Stimulated activated CD4-positive, alpha-beta T cell treated with anti-CD3 and anti-CD28 coated beads, Interleukin-12 subunit alpha, Interleukin-12 subunit beta, amount 100 ng/mL, for 24 hours (primary cell): ENCODE measurements at places on chromosomes 6 and 20.

DNA sequence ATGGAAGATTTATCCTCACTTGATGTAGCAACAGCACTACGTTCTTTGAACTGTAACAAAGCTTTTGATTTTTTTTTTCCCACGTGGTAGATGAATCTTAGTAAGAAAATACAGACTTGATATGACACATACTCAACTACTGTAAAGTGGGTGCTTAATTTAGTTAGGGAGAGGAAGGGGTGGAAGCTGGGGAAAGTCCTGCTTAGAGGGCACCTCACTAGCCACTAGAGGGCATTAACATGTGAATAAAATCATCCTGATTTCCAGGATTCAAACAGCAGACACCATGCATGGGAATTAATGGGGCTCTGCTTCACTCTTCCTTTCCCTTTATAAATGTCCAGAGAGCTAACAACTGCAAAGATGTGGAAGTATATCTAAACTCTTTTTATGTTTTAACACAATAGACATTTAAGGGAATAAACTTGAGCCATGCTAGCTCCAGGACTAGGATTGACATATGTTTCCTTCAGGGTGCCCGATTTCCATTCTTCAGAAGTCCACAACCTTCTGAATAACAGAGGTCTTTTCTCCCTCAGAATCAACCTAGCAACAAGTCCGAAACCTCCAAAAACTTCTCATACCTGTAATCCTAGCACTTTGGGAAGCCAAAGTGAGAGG, 250.1 kb downstream of the ATXN1 start:
- no peak for DNase-seq

- no peak for DNase-seq
These were observed 6.2 kb downstream of the SLC12A5 start for GRCh38 chr20:46035253-46035652.

GRCh38 chr6:37972994-37973757, 153.6 kb downstream of the ZFAND3 start:
- no peak for DNase-seq

- no peak for DNase-seq
These were observed 17.8 kb downstream of the DACT2 start for GRCh38 chr6:168301648-168302398.

GRCh38 chr6:82958551-82958950, 107.1 kb downstream of the UBE3D start:
- no peak for DNase-seq

GRCh38 chr6:63492476-63492875, 79.8 kb upstream of the LOC128125822 start:
- DNase-seq = no peak

DNA sequence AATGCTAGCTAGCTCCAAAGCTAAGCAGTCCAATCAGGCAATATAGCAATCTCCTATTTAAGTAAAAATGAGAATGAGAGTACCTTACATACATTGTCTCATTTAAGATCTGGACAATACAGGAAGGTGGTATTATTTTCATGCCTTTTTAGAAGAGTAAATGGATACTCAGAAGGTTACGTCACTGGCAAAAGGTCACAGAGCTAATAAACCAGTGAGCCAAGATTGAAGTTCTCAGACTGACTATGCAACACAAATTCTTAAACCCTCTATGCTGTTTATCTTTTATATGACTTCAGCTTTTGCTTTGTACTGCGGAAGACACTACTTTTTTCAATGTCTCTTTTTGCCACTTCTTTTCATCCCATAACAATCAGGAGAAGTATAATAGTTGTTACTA, 135.2 kb upstream of the PRL start:
- no peak for DNase-seq

DNA sequence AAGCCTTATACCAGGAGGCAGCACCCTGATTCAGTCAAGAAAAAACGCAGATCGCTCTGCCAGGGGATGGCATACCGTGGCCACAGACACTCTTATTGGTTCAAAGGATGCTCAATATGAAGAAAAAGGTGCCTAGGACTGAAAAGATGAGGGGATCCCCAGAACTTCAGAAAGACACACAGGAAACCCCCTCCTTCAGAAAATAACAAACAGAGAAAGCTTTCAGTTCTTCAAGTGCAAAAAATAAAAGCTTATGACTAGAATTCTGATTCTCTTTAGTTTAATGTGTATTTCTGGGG, 17.7 kb upstream of the MYB start:
- DNase-seq = peak; percentile 24

DNA sequence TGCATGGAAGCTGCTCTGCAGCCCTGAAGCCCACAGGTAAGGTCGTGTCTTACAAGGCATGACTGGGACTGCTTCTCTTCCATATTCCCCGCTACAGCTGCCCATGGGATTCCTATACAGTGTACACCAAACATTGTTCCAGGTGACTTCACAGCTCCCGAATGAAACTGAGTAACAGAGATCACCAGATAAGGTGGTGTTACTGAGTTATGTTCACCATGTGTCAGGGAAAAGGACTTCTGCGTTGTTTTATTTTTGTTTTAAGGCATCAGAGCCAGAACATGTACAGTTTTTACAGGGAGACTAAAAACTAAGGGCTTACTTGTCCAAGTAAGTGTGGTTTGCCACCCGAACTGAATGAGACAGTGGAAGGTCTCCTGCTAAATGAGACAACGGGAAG, 138.3 kb downstream of the CD83 start:
- DNase-seq = no peak

DNA sequence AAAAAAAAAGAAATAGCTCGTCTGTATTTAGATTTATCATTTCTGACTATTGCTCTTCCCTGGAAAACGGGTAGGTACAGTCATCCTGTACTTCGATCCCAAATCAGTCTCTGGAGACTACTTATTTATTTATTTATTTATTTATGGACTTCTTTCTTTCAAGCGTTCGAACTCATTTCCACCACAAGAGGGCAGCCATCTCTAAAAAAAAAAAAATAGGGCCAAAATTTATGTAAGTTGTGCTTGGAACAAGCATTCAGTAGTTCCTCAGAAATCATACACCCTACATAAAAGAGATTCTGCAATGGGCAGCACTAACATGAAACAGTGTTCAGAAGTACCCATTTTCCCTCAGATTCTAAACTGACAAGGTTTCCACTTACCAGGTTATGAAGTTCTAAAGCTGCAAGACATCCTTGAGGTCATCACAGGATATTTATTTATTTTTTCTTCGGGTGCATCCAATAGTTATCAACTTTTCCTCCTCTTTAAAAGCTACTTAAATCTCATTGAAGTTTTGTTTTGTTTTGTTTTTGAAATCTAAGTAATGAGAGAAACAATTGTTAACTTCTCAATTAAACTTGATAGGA, 1.9 kb upstream of the BMP2 start:
- DNase-seq = no peak

GRCh38 chr20:50438986-50439407, 71.2 kb upstream of the PTPN1 start:
- no peak for DNase-seq

DNA sequence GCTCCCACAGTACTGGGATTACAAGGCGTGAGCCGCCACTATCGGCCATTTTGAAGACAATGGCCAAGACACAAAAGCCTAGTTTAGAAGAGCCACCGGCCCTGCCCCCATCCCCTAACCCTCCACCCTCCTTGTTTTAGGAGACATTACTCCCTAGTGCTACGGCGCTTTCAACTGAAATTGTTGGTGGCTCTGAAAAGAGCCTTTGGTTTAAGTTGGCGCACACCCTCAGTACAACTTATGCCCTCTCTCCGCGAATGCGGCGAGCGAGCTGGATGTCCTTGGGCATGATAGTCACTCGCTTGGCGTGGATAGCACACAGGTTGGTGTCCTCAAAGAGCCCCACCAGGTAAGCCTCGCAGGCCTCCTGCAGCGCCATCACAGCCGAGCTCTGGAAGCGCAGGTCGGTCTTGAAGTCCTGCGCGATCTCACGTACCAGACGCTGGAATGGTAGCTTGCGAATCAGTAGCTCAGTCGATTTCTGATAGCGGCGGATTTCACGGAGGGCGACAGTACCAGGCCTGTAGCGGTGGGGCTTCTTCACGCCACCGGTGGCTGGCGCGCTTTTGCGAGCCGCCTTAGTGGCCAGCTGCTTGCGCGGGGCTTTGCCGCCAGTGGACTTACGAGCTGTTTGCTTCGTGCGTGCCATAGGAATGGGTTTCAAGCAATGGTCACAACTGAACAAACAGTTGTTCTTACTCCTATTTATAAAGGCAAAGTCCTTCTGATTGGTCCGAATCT, 114.9 kb upstream of the BTN3A2 start:
- DNase-seq = peak; percentile 62

DNA sequence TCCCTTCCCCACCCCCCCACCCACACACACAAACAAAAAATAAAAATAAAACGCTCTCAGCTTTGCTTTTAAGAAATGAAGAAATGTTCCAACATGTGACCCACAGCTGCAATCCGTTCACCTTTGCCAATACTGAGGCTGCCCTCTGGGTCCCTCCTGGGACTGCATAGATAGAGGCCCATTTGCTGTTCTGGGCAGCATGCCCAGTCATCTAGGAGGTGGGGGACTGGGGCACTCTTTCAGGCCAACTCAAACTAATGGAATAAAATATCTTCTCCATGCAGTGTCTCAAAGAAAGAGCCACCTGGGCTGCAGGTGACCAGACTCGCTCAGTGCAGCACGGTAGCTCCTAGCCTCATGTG, 79.9 kb downstream of the SLC22A3 start:
- no peak for DNase-seq

GRCh38 chr6:166643891-166644590, 17.0 kb upstream of the RPS6KA2 start:
- DNase-seq = no peak

GRCh38 chr6:4904461-4905025, 99.3 kb downstream of the RPP40 start:
- no peak for DNase-seq

GRCh38 chr6:159821726-159822125, 21.6 kb downstream of the PNLDC1 start:
- no peak for DNase-seq

DNA sequence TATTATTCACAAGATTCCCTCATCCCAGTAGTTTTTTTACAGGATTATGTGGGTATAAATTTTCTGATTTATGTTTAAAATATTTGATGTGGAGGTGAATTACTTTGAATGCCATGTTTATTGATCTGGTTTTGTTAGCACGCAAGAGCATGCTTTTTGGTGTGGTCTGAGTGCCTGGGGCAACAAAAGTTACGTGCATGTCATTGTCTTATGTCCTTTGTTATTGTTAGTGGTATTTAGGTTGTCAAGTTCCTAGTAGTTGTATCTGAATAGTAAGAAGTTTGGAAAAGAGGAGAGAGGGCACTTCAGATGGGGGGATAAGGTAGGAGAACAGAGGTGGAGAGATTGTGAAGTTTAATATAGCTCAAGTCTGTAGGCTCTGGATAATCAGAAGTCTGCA, 95.0 kb downstream of the ATRN start:
- no peak for DNase-seq
